GM13977 (cell line): ENCODE measurements at places on chromosomes 2 and 18.

DNA sequence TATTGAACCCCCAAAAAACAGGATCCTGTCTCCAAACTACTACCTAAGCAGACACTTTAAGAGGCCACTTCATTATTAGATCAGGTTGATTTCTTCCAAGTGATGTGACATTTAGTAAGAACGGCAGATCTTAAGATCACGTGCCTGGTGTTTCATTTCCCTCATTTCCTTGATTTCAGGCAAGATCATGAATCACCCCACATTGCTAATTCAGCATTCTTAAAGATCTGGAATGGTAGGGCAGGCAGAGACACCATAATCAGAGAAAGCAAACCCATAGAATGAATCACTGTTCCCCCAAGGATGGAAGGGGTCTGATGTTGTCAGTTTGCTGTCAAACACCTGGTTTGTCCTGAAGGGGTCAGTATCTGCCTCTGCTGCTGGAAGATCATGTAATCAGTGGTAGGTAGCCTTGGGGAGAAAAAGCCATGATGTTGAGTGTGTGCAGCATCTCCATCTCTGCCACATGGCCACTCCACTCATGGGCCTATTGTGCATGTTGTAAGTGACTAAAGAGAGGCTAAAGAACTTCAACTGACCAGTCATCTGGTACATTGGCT is 133.9 kb downstream of the ARHGAP15 start:
- DNase-seq, result no peak

GRCh38 chr2:88006912-88007439 is 9.4 kb downstream of the RNU2-63P start:
- no peak for DNase-seq

DNA sequence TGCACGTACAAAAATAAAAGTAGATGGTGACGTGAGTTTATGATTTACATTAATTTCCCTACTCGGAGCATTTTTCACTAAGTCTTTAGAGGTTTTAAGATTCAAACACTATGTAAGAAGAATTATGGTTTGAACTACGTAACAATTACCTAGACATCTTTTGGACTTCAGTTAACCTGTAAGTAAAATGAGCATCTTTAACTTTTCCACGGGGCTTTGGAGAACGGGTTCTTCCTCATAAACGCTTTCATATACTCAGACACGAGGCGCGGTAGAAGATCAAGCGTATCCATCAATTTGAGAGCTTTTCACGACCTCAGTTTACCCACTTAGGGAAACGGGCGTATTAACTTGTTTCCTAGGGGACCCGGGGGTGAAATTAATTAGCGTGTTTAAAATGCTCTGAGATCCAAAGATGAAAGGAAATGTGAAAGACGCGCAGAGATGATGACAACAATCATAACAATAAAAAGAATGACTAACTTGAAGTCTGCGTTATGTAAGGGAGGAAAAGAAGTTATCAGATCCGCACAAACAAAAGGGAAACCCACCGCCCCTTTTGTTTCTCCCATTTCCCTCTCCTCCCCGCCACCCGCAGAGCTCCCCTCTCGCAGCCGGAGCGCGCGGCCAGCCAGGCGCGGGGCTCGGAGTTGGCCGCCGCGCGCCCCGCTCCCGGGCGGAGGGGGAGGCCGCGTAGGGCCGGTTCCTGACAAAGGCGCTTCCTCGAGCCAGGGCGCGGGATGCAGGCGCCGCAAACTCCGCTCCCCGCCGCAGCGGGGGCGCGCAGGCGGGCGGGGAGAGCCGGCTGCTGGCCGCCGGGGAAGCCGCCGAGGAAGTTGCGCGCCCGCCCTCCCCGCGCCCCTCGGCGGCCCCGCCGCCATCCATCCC is 807 bp downstream of the PELI1 start:
- DNase-seq, result peak; percentile 21

- DNase-seq, result no peak
These were observed 40.1 kb downstream of the AOX1 start for GRCh38 chr2:200625958-200626363.

DNA sequence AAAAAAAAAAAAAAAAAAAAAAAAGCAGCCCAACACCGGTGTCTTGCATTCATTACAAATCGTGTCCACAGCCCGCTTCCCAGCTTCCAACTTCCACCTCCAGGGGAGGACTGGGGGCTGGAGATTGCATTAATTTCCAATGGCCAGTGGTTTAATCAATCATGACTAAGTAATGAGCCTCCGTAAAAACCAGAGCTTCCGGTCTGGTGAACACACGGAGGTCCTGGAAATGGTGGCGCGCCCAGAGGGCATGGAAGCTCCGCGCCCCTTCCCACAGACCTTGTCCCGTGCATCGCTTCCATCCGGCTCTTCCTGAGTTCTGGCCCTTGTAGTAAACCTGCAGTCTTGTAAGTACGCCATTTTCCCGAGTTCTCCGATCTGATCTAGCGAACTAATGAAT is 43.6 kb downstream of the EEF1B2 start:
- no peak for DNase-seq

GRCh38 chr2:167127135-167127534 is 238.9 kb downstream of the XIRP2 start:
- no peak for DNase-seq
